ENCODE measurements at places on chromosomes 2 and 18.

DNA sequence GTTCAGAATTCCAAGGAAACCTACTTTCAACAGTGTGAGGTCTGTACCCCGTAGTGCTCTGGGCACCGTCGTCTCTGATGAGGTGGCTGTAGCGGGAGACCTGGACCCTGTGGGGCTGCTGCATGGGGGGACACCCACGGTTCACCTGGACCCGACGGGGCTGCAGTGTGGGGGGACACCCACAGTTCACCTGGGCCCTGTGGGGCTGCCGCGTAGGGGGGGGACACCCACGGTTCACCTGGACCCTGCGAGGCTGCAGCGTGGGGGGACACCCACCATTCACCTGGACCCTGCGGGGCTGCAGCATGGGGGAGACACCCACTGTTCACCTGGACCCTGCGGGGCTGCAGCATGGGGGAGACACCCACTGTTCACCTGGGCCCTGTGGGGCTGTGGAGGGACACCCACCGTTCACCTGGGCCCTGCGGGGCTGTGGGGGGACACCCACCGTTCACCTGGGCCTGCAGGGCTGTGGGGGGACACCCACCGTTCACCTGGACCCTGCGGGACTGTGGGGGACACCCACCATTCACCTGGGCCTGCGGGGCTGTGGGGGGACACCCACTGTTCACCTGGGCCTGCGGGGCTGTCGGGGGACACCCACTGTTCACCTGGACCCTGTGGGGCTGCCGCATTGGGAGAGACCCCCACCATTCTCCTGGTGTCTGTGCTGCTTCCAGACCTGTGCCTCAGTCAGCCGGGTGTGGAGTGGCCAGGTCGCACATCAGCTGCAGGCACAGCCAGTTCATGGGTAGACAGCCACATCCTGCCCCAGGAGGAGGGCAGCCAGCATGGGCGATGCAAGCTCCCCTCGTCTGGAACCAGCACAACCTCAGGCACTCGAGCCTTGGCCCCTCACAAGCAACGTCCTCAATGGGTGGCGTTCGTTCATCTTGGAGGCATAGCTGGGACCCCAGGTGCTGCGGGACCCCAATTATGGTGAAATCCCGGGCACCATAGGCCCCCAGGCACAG, 114.5 kb downstream of the TMEM18 start:
- no peak overlapping the region for H3K4me3 ChIP-seq
- H3K36me3 ChIP-seq = no peaks in the 10 kb centered on the region
- H3K27ac ChIP-seq = no peak overlapping the region
- H3K27me3 ChIP-seq = no peaks in the 10 kb centered on the region
- no peaks in the 10 kb centered on the region for H3K4me1 ChIP-seq

- H3K36me3 ChIP-seq = no peaks in the 10 kb centered on the region
- no peaks in the 10 kb centered on the region for H3K27me3 ChIP-seq
- no peak for DNase-seq
- H3K4me3 ChIP-seq = no peak overlapping the region
Measured at GRCh38 chr2:18950361-18950851, 361.0 kb upstream of the NT5C1B start.

GRCh38 chr2:152456262-152456661, 121.3 kb downstream of the FMNL2 start:
- H3K36me3 ChIP-seq = no peaks in the 10 kb centered on the region
- H3K4me1 ChIP-seq = no peaks in the 10 kb centered on the region
- H3K27ac ChIP-seq = no peak overlapping the region
- no peak overlapping the region for H3K4me3 ChIP-seq

DNA sequence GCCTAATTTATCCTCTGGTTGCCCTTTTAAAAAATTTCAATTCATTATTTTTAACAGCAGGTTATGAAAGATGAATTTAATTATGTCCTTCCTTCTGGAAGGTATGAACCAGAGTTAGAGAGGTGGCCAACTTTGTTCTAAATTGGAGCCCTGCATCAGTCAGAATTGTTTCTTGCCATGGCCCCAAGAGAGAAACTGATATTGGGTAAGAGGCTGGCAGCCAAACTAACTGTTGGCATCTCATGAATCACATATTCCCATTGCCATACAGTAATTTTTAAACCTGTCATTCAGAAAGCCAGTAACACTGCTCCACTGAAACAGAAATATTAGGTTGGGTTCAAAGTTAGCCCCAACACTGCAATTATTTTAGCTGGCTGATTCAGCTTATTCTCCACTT, 67.4 kb downstream of the SMAD2 start:
- no peaks in the 10 kb centered on the region for H3K36me3 ChIP-seq
- no peak overlapping the region for H3K4me3 ChIP-seq
- H3K4me1 ChIP-seq = no peaks in the 10 kb centered on the region
- no peaks in the 10 kb centered on the region for H3K27me3 ChIP-seq

DNA sequence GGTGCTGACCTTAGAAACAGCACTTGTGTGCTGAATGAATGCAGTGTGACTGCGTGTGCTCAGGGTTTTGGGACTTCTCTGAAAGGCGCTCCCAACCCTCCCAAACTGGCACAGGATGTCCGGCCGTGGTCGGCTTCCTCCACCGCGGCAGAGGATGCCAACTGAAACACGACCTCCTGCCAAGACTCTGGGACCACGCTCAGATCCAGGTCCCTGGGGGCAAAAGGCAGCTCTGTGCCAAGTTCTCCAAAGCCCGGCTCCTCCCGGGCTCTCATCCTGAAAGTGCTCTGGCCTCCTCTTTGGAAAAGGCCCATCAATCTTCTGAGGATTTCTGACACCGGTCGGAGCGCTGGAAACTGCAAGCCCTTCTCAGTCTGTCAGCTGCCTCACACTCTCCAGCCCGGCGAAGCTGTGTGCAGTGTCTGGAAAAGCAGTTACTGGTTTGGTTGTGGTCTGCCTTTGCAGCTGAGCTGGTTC, 32.3 kb upstream of the ZBTB7C start:
- H3K36me3 ChIP-seq = no peaks in the 10 kb centered on the region
- DNase-seq = peak; percentile 23
- H3K4me3 ChIP-seq = peak overlapping the region; percentile 19
- H3K4me1 ChIP-seq = peaks cover 24% of the 10 kb centered on the region

GRCh38 chr18:47677952-47678351, 252.5 kb downstream of the SMAD2 start:
- DNase-seq = no peak
- H3K27ac ChIP-seq = no peak overlapping the region
- H3K36me3 ChIP-seq = no peaks in the 10 kb centered on the region
- no peaks in the 10 kb centered on the region for H3K4me1 ChIP-seq
- H3K4me3 ChIP-seq = no peak overlapping the region

- H3K27me3 ChIP-seq = no peaks in the 10 kb centered on the region
- H3K4me3 ChIP-seq = no peak overlapping the region
- H3K4me1 ChIP-seq = no peaks in the 10 kb centered on the region
- no peak for DNase-seq
- no peak overlapping the region for H3K27ac ChIP-seq
Measured at GRCh38 chr2:107062599-107063220, 176.7 kb upstream of the ST6GAL2 start.

DNA sequence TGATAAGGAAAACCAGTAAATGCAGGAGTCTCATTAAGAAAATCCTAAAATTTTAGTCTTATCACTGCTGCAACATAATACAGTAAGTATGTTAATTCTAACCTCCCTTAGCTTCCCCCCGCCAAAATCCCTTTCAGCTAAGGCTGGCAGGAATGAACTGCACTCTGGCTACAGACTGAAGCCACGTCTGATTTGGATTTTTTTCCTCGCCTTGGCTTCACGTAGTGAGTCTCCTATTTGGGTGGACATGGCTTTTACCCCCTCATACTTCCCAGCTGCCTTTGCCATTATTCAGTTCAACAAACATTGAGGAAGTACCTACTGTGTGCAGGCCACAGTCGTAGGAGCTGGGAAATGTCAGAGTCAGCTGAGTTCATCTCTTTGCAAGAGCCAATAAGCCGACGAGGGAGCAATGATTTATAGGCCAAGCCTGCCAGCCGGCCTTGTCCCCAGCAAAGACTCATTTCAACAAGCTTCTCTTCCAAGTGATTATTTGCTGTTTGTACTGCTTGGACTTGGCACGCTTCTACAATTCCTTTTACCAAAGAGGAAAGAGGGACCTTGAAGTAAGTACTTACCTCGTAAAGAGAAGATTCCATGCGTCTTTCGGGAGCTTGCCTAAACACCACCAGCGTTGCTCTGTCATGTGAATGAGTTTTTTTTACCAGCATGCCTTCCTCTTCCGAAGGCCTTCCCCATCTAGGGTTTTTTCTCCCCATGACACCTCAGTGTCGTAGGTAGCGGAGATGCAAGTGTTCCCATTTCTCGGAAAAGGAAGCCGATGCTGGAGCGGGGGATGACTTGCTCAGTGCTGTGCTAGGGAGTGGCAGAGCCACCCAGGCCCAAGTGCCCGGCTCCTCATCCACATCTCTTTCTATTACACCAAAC, 138.6 kb downstream of the KLHL29 start:
- no peaks in the 10 kb centered on the region for H3K27me3 ChIP-seq
- H3K36me3 ChIP-seq = no peaks in the 10 kb centered on the region
- H3K4me1 ChIP-seq = peaks cover 38% of the 10 kb centered on the region
- H3K4me3 ChIP-seq = peak overlapping the region; percentile 48

Data from ascending aorta (tissue), 2 donors.